ENCODE measurements at places on chromosomes 1 and 21. TPM values are rescaled to one million over a fixed set of nuclear protein-coding genes. Genes with fewer than 3 reads are reported as not detected.

Gene RALGPS2
- total RNA-seq, result 47.2 TPM

Gene SPRR2A
- 0.75 TPM for total RNA-seq

Gene GUCA2A
- total RNA-seq, result 2.9 TPM

Gene MX2
- total RNA-seq, result 2.0 TPM

Gene BRDT
- not detected for total RNA-seq

Gene SV2A
- total RNA-seq, result 5.4 TPM

Gene PLA2G2F
- total RNA-seq, result not detected

Gene KCNH1
- 0.33 TPM for total RNA-seq

Gene TNFAIP8L2
- not detected for total RNA-seq

Gene FCRLA
- total RNA-seq, result 0.22 TPM

Gene RYR2
- total RNA-seq, result 1.0 TPM

Gene TMEM125
- 51.7 TPM for total RNA-seq

Gene LCE6A
- total RNA-seq, result not detected

Gene ARHGEF10L
- total RNA-seq, result 36.0 TPM

Gene FALEC
- total RNA-seq, result 0.80 TPM

Gene UBR4
- 108 TPM for total RNA-seq

Gene PLEKHN1
- 16.7 TPM for total RNA-seq

Gene EXTL1
- 0.31 TPM for total RNA-seq

Gene KLF17
- not detected for total RNA-seq

Gene TMIGD3
- not detected for total RNA-seq

Gene FAM78B
- total RNA-seq, result 2.9 TPM

Gene AJAP1
- total RNA-seq, result 9.5 TPM

Gene NT5C1A
- 0.43 TPM for total RNA-seq

Gene ANGPTL7
- 0.70 TPM for total RNA-seq

Gene FCAMR
- total RNA-seq, result not detected

Gene SLC19A2
- total RNA-seq, result 28.1 TPM

Gene ST6GALNAC5
- total RNA-seq, result 36.6 TPM

Gene BARHL2
- total RNA-seq, result 14.8 TPM

Gene SLAMF8
- not detected for total RNA-seq
